ENCODE measurements at places on chromosomes 16 and 17.

- DNase-seq, result no peak
Observed at GRCh38 chr17:30952638-30953393, 18.0 kb upstream of the RNF135 start.

DNA sequence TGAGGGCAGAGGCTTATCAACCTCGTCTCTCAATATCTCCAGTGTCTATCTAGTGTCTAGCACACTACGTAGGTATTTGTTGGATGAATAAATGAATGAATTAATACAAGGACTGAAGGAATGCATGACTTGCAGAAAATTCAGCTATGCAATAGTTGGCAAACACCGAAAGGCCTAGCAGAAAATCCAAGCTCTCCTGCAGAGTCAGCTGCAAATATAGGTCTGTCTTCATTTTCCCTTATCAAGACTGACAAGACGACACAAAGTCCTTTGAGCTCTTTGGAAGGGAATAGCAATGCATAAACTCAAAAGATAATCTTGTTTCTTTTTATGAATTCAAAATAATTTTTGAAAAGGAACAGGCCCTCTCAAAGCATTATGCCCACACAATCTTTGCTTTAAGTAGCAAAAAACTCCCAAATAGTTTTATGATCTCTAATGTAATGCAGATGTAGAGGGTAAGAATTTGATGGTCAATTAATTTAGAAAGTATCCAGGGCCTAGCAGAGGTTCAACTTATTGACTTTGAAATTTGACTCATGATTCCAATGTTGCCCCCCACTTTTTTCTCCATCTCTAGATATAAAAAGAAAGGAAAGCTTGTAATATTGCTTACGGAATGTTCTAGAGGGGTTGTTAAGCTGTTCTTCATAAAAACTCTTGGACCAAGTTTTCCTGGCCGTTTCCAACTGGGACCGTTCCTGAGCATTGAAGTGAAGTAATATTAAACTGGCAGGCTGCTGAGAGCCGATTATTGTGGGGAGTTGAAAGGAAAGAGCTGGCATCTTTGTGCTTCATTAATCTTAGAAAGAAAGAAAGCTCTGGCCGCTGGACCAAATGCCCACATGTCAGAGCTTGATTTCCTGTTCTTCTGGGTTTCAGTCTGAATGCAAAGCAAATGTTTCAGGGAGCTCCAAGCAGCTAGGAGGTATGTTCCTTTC, 227.3 kb downstream of the HS3ST3A1 start:
- no peak for DNase-seq

DNA sequence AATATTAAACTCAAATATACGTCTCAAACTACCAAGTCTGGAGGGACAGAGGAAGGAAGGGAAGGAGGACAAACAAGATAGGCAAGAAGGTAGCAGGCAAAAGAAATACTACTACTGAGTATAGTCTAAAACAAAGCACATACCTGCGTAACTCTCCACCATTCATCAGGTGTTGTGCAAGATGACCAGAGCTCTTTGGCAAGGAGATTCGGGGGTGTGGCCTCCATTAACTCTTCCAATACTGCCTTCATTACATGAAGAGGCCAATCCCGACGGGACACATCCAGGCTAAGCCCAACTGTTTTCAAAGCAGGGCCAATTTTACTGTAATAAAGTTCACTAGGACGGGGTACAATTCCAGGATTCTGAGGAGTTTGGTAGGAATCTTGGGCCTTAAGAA, 38.2 kb upstream of the ARL6IP1 start:
- DNase-seq, result no peak

GRCh38 chr17:81398176-81398831, 3.0 kb downstream of the BAHCC1 start:
- DNase-seq, result peak; percentile 62

DNA sequence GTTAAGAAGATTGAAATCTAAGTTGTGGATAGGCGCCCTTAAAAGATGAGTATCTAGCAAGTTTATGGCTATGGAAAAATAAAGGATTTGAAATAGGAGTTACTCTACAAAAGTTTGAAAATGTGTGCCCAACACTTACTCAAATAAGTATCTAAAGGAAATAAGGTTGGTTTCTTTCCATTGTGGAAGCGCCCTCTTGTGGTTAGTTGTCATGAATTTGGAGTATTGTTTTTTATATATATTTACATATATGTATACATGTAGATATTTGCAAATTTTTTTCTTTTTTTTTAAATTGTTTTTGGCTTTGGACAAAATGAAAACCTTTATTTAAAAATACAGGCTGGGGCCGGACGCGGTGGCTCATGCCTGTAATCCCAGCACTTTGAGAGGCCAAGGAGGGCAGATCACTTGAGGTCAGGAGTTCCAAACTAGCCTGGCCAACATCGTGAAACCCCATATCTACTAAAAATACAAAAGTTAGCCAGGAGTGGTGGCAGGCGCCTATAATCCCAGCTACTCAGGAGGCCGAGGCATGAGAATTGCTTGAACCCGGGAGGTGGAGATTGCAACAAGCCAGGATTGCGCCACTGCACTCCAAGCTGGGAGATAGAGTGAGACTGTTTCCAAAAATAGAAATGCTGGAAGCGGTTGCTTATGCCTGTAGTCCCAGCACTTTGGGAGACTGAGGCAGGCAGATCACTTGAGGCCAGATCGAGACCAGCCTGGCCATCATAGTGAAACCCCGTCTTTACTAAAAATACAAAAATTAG, 24.0 kb upstream of the VPS4A start:
- peak; percentile 73 for DNase-seq

- no peak for DNase-seq
Observed at GRCh38 chr17:78808163-78808562, 26.1 kb upstream of the CYTH1 start.

- DNase-seq, result no peak
Observed at GRCh38 chr16:4113358-4114256, 2.6 kb downstream of the ADCY9 start.

- DNase-seq, result peak; percentile 49
Observed at GRCh38 chr17:79038545-79039135, 14.7 kb downstream of the C1QTNF1 start.

- DNase-seq, result no peak
Observed at GRCh38 chr16:57530522-57531252, 5.7 kb downstream of the CCDC102A start.

DNA sequence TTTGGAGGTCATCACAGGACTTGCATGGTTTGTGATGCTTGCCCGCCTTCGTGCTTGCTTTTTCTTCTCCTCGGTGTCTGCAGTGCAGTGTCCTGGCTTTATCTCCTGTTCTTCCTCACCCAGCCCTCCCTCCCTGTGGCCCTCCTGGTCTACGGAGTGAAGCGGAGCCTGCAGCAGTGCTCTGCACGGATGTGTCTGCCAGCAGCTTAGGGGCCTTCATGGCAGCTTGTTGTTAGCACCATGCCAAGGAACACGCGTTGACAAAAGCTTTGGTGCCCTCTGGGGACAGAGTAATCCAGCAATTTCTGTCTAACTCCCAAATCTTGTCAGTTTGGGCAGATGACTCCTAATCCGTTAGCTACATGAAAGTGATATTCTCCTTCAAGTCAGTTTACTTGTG, 9.9 kb downstream of the DHODH start:
- DNase-seq, result no peak

DNA sequence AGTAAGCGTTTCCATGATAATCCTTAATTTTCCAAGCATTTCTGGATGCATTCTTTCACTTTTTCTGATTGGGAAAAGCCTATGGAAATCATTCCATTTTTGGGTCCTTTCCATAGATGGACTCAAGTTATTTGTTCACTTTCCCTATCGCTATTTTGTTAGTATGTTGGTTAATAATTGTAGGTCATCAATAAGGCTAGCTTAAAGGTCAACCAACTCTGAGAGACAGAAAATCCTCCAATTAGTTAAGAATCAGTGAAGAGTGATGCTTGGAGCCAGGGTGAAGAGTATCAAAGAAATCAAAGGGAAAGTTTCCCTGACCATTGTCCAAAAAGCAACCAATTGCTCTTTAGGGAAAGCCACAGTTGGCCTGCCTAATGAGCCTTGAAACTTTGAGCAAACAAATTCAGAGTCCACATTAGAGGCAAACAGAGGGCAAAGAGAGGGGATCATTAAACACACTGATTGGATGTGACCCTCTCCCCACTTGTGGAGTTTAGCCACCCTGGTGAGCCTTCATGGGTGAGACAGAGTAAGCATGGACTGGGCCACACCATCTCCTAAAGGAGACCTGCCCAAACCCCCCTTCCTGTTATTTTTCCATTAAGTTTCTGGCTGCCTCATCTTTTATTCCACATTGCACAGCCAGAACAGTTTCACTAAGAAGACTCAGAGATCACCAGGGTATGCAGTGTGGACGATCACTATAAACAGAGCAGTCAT, 133.4 kb upstream of the DYNLRB2 start:
- DNase-seq, result no peak

DNA sequence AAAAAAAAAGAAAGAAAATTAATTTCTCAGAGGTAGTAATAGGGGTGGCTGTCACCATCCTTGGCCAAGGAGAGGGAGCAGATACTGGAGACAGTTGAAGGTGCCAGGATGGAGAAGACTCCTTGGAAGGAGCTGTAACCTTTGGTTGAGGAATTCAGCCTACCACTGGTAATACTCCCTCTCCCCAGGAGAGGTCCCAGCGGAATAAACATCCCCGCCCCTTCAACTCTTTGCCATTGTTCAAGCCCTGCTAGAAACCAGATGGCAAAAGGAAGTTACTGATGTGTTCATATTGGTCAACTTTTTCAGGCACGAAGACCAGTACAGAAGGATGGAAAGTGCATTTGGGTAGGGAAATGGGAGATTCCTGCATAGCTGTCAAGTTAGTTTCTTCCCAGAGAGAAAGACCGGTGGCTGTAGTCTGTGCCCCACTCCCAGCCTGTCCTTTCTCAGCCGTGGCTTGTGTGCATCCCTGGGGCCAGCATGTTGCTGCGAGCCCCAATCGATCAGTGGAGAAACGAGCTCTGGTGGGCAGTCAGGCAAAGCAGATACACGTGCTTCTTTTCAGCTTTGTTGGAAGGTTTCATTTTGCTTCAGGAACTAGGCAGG, 612.1 kb downstream of the MAF start:
- DNase-seq, result no peak

GRCh38 chr17:32227910-32228309, 37.7 kb upstream of the RHBDL3 start:
- no peak for DNase-seq

DNA sequence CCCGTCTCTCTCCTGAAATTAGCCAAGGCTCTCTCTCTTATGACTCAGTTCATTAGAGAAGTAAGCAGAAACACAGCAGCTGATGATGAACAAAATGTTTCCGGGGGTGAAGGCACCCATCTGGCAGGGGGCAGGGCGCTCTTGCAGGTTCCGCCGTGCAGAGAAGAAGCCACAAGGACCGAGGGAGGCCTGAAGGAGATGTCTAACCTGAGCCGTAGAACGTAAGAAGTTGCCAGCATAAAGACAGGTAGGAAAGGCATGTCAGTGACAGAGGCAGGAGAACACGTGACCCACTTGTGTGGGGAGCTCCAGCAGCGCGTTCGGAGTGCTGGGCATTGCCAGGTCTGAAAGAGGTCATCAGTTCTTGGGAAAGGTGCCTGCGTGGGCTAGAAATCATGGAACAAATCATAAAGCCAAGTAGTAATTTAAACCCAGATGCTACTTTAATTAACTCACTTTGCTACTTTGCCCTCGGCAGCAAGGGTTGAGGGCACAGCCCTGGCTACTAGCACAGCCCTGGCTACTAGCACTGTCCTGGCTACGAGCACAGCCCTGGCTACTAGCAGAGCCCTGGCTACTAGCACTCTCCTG, 198.6 kb downstream of the RPTOR start:
- no peak for DNase-seq

DNA sequence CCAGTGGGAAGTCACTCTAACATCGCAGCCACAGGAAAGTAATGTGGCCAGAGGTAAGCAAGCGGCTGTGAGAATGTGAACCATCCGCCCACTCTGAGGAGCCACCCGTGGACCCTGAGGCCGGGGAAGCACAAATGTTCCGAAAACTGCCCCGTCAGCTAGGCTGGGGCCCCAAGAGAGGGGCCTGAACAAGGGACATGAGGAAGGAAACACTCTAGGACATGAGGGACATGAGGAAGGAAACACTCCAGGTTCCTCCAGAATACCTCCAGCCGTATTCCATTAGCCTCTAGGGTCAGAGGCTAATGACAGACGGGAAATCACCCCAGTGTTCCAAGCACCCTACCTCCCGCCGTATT, 317 bp downstream of the TEFM start:
- DNase-seq, result peak; percentile 26

GRCh38 chr17:17112628-17113200, 70.5 kb downstream of the MPRIP start:
- DNase-seq, result no peak

DNA sequence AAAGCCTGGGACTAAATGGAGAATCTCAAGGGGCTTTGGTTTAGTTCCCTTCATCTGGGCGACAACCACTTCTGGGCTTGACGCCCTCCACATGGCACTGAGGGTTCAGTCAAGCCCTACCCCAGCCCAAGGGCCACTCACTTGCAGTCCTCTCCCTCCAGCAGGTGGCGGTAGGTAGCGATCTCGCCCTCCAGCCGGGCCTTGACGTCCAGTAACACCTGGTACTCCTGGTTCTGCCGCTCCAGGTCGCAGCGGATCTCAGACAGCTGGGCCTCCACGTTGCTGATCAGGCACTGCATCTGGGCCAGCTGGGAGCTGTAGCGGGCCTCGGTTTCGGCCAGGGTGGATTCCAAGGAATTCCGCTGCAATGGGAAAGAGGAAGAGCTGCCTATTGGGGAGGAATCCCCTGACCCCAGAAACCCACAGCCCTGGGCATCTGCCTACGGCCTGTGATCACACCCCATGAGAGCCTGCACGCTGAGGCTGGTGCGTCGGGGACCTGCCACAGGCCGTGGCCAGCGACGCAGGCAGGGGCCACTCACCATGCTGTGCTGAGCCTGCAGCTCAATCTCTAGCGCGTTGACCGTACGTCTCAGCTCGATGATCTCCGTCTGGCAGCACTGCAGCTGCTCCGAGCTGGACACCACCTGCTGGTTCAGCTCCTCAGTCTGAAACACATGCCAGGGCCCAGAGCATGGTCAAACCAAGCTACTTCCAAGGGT, 2.7 kb downstream of the KRT36 start:
- peak; percentile 46 for DNase-seq

DNA sequence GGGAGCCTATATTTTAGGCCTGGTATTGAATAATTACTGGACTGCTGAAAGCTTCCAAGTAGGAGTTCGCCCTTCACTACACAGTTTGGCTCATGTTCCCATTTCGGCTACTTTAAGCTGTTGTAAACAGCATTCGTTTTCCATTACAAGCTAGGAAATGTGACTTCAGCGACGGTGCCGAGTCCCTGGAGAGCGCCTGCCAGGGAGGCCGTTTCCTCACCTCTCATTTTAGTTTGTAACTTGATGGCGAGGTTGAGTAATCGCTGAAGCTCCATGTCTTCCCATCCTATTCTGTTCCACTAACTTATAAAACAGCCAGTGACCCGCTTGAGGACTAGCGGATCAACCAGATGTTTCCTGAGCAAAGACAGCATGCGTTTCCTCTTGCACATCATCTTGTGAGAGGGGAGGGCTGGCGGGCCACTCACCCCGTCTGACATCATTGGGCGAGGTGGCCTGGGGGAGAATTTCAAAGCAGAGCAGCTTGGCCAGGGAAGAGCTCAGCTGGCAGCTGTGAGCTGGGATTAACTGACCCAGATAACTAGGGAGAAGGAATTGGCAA, 32.9 kb downstream of the PCTP start:
- peak; percentile 95 for DNase-seq
